Stimulated activated CD8-positive, alpha-beta memory T cell treated with anti-CD3 and anti-CD28 coated beads, Interleukin-15, amount 100 ng/mL, for 24 hours (primary cell): ENCODE measurements at places on chromosomes 2 and 18.

- no peak for DNase-seq
Measured at GRCh38 chr2:112032689-112033465, 22.2 kb upstream of the TMEM87B start.

GRCh38 chr2:54176577-54176976, 61.2 kb downstream of the ACYP2 start:
- no peak for DNase-seq

DNA sequence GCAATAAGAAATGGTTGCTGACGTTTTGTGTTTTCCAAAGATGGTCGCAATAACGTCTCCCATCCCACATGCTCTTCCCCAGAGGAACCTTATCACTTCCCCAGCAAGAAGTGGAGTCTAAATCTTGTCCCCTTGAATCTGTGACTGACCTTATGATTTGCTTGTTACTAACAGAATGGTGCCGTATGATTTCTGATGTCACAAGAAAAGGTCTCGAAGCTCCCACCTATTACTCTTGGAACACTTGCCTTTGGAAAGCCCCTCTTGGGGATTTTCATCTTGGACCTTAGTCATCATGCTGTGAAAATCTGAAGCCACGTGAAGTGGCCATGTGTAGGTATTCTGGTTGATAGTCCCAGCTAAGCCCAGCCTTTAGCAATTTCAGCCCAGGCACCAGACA, 86.2 kb upstream of the GLS start:
- DNase-seq: no peak

DNA sequence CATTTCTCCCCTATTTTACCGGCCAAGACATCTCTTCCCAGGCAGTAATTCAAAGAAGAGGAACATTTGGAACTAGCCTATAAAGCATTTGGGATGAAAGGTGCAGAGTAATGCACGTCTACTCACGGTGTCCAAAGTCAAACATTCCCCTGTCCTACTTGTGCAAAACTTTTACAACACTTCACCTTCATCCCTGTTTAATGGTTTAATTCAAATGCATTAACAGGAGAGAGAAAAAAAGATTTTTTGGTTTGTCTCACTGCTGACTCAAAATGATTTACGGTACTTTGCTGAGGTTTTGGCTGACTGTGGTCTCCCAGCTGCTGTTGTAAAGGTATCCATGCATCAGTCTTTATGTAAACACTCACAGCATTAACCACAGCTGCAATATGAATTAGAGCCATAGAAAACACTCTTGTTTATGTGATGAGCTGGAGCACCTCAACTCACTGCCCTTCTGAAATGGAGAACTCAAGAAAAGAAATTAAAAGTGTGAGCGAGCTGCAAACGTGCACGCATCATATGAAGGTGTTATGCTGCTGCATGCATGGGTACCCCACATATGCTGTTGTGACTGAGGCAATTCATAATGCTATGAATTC, 220.5 kb downstream of the PIEZO2 start:
- no peak for DNase-seq

DNA sequence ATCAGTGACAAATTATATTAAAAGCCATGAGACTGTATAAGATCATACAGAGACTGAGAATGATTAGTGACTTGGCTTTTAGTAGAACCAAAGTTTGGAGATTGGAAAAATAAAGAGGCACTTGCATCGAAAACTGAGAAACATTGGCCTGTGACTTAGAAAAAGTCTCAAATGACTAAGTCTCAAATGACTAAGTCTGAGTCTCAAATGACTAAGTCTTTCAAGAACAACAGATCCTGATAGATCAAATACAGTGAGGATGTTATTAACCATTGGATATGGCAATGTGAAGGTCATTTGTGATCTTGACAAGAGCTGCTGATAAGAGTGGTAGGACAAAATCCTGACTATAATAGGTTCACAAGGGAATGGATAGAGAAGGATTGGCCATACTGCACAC, 135.5 kb upstream of the FANCL start:
- no peak for DNase-seq

- DNase-seq: no peak
Measured at GRCh38 chr2:234410526-234410925, 86.4 kb downstream of the ARL4C start.

DNA sequence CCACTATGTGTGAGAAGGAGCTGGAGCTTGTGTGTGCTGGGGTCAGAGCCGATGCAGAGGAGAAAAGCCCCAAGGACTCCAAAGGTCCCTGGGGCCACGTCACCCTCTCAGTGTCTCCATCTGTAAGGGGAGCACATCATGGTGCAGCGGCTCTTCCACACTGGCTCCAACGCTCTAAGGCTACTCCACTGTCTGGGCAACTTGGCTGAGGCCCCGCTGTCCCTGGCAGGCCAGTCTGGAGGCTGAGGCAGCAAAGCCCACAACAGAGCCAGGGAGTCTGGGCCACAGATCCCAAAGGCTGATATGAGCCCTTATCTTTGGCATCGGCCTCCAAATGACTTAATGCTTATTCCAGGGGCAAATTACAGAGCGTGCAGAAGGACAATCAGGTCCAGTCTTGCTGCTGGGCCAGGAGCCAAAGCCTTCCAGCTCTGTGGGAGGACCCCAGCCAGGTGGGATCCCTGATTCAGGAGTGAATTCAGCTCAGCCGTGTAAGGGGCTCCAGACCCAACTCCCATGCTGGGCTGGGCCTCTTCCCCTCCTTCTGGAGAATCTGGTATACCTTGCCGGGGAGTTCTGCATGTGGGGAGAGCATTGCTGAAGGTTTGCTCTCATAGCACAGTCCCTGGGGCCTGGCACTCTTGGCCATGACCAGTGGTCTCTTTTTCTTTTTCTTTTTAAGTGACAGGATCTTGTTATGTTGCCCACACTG, 1.8 kb upstream of the DUSP2 start:
- DNase-seq: no peak
